ENCODE measurements at places on chromosomes 4 and X.

GRCh38 chr4:39453738-39454137 is 5.0 kb downstream of the RPL9 start:
- DNase-seq = no peak

DNA sequence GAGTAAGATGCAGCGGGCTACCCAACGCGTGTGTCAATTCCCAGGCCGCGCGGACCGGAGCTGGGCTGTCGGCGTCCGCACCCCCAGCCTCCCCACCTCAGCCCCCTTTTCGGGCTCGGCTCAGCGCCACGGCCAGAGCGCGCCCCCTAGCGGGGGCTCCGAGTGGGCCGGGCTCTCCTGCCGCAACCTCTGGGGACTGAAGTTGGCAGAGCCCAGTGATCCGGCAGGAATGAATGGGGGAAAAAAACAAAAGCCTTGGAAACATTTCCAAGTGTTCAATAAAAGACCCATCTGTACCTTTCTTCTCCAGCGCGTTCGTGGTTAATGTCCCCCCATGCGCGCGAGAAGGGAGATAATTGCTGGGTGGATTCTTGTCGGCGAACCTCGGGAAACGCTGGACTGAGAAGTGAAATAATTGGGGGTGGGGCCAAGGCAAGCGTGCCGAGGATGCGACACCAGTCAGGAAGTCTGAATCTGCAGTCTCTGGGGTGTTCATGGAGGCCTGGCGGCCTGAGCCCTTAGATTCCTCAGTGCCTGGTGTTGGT is 5.2 kb upstream of the ARX start:
- no peak for DNase-seq

DNA sequence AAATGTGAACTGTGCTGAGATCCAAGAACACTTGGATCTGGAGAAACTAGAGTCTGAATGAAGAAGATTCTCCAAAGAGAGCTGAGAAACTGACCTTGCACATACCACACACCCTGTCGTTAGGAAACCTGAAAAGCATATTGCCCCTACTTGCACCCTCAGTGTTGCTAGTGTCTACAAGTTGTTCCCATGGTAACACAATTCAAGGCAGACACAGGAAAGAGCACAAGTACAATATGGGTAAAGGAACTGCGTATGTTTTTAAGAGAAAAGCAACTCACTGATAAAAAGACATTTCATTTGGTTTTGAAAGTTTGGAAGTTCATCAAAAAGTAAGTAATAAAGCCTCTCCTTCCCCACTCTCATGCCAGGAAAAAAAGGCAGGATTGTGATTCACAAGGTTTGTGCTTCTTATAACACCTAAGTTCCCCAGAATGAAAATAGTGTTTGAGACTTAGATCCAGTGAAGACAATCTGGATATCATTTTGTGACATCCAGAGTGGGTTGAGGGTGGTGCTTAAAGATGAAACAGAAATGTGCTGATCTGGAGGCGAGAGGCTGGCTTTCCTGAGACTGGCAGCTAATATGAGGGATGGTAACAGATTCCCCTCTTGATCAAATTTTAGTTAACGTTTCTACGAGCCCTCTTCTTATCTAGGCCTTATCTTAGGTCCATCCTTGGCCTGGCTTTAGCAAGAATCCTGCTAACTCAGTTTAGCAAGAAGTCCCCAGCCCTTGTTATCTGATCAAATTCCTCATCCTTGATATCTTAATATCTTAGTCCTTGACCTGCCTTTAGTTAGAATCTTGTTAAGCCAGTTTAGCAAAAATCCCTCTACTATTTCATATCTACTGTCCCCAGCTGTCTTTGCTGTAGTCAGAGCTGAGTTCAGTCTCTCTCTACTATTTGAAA is 42.3 kb downstream of the NIPAL1 start:
- no peak for DNase-seq

DNA sequence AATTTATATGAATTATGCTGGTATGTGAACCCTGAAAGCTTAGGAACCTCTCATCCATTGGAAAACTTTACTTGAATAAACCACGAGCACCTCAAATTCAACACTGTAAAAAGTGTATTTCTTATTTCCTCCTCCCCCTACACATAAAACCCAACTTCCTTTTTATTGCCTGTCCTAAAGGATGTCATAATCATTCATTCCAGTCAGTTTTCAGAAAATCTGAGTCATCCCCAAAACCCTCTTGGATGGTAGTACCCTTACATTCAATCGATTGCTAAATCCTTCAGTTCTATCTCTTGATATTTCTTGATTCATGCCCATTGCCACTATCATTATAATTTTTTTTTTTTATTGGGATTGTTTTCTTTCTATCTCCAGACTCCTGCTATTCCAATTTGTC is 91.1 kb upstream of the ATP8A1 start:
- no peak for DNase-seq

- no peak for DNase-seq
These were observed 14.7 kb downstream of the WDR1 start for GRCh38 chr4:10101671-10102473.

DNA sequence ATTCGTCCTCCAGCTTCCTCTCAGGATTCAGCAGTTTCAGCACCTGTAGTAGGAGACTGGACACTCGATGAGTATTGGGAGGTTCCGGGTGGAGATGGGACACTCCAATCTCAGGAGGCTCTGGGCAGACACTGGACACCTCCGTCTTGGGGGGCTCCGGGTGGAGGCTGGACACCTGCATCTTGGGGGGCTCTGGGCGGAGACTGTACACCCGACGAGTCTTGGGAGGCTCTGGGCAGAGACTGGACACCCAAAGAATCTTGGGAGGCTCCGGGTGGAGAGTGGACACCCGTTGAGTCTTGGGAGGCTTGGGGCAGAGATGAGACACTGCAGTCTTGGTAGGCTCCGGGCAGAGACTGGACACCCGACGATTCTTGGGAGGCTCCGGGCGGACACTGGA is 28.7 kb upstream of the LANCL3 start:
- DNase-seq = no peak

DNA sequence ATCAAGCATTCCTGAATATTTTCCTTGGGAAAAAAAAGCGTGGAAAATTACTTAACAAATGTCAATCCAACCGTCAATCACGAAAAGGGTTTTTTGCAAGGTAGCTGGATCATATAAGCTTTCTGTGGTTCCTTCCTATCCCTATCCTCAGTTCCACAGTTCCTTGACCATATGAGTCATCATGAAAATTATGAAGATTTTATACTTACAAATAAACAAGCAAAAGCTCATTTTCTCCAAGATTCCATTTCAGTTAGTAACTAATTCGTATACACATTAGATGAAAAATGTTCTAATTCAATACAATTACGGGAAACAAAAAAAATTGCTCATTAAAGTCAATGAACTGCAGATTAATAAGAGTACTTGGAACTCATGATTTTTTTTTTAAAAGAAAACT is 228.8 kb downstream of the NSUN7 start:
- DNase-seq = no peak
